Epithelial cell of proximal tubule (primary cell): ENCODE measurements at places on chromosomes 1 and 21.

DNA sequence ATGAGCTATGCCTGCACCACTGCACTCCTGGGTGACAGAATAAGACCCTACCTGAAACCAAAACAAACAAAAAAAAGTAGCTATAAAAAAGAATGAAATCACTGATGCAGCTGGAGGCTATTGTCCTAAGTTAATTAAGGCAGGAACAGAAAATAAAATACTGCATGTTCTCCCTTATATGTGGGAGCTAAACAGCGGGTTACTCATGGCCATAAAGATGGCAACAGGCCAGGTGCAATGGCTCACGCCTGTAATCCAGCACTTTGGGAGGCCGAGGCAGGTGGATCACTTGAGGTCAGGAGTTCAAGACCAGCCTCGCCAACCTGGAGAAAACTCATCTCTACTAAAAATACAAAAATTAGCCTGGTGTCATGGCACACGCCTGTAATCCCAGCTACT is 152.7 kb downstream of the PIK3R3 start:
- no peak for DNase-seq

- no peak for DNase-seq
Measured at GRCh38 chr1:155083865-155084721, 5.5 kb downstream of the EFNA3 start.

- no peak for DNase-seq
Measured at GRCh38 chr1:1353389-1354151, 4.4 kb upstream of the DVL1 start.

DNA sequence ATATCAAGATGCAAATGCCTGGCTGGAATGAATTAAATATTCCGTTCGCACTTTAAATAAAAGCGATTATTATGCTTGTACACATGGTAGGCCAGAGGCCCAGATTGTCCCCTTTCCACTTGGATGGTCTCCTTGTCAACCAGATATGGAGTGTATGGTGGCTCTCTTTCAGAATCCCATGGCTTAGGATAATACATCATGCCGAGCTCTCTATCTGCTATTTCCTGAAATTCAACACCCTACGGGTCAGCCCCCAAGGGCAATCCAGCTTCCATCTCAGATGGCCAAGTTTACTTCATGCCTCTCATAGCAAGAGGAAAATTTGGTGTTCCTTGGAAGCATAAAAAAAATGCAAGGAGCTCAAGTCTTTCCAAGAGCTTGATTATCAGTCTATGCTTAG is 25.4 kb upstream of the FMO1 start:
- DNase-seq, result no peak

- no peak for DNase-seq
Measured at GRCh38 chr1:94865360-94865759, 45.2 kb downstream of the SLC44A3 start.

GRCh38 chr1:93177991-93178390 is 2.2 kb downstream of the TMED5 start:
- DNase-seq, result no peak

DNA sequence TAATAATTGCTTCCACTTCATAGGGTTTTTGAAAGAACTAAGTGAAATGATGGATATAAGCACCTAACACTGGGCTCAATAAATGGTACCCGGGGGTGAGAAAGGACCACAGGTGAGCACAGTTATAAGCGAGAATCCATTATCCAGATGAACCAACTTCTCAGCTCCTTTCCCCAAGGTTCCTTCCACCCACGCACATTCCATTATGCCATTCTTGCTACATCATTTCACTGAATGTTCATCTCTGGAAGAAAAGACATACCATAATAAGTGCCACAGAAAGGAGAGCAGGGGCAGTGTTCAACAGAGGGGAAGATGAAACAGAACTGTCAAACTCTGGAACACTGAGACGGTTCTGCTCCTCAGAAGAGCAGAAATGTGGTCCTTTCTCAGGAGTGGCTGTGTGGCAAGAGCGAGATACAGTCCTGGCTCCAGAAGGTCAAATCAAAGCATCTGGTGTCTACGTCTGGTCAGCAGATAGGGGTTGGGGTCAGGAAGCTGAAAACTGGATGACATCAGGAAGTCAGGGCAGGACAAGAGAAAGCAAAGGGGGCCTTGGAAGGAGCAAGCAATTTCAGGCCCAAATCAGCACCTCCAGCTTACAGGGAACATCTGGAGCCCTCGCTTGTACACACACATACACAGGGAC is 255.4 kb upstream of the TMEM51 start:
- no peak for DNase-seq

- DNase-seq, result no peak
Measured at GRCh38 chr1:223083831-223084230, 59.2 kb downstream of the TLR5 start.

DNA sequence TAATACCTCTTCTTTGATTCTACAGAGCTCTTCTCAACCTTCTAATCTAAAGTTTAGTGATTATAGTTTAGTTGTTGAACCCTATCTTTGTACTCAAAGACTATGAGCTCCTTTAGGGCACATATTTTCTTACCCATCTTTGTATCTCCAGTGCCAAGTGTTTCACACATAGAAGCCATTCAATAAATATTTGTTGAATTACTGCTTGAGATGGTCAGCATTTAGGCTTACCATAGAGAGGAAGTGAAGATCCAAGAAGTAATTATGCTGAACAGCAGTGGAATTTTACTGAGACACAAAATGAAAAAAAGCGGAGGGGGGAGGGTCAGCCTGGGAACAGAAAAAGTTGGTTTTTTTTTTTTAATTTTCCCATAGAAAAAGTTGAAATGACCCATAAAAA is 21.9 kb downstream of the PIK3R3 start:
- no peak for DNase-seq

DNA sequence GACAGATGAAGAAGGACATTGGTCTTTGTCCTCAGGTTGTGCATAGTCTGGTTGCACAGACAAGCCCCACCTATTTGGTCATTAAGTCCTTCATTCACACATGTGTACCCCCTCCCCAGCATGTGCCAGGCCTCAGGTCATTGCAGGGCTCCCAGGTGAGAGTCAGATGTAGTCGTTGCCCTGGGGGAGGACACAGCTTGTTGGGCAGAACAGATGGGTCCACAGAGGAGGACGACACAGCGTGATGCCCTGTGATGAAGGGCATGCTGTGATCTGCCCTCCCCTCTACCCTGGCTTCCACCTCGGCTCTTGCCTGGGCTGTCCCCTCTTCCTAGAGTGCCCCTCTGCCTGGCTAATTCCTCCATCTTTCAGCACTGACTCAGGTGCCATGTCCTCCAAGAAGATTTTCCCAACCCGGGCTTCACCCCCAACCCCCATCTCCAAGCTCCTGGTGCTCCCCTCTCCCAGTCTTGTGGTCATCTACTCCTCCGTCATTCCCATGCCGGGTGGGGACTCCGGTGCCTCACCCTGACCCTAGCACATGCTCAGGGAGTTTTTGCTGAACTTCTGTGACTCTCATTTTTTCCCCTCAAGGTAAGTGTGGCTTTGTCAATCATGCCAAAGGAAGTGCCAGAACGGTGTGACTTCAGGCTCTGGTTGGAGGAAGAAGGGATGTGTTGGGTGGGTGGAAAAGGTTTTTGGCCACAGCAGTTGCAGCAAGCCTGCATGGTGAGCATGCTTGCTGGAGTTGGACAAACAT is 220.5 kb downstream of the FOXD2 start:
- no peak for DNase-seq

- no peak for DNase-seq
Measured at GRCh38 chr1:200432586-200432985, 22.8 kb upstream of the ZNF281 start.

DNA sequence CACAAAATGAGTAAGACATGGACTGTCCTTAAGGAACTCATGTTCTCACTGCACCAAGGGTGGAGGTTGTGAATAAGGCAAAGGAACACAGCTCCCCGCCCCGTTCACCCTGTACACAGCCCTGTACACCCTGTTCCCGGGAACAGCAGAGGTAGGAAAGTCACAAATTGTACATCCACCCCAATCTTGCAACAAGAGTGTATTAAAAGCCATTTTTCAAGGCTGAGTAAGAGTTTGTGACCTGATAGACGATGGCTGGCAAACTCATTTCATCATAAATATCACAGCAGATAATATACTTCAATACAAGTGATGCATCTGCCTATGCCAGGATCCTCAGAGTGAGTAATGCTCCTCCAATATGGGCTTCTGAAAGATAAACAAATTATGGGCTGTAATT is 52.5 kb upstream of the CAMK1G start:
- no peak for DNase-seq

DNA sequence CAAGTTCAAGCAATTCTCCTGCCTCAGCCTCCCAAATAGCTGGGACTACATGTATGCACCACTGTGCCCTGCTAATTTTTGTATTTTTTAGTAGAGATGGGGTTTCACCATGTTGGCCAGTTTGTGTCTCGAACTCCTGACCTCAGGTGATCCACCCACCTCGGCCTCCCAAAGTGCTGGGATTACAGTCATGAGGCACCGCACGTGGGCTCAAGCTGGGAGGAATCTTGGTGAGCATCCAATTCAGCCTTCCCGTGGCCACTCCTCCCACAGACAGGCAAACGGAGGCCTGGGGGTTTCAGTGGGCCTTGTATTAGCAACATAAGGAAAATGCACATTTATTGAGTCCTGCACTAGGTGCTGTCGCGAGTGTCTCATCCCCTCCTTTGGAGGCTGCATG is 24.5 kb upstream of the VWA5B1 start:
- no peak for DNase-seq

DNA sequence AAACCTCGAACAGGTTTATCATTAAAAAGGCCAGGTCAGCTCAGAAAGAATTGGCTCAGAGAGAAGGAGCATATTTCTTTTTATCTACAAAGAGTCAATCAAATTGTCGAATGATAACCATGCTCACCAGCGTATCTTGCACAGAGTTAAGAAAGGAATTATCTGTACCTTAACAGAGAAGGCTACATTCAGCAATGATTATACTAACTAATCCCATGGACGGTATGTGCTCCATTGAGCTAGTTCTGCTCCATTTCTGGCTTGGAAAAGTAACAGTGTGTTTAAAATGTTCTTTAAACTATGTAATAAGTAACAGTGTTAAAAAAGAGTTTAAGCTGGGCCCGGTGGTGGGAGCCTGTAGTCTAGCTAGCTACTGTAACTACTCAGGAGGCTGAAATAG is 4.2 kb downstream of the UBR4 start:
- DNase-seq, result no peak
